ENCODE measurements at places on chromosomes 6 and 20. TPM values are rescaled to one million over a fixed set of nuclear protein-coding genes. Genes with fewer than 3 reads are reported as not detected.

Gene UCKL1
- 33.4 TPM for total RNA-seq

Gene PGBD1
- 7.9 TPM for total RNA-seq

Gene TTI1
- total RNA-seq, result 13.4 TPM

Gene GPSM3
- 10.2 TPM for total RNA-seq

DNA sequence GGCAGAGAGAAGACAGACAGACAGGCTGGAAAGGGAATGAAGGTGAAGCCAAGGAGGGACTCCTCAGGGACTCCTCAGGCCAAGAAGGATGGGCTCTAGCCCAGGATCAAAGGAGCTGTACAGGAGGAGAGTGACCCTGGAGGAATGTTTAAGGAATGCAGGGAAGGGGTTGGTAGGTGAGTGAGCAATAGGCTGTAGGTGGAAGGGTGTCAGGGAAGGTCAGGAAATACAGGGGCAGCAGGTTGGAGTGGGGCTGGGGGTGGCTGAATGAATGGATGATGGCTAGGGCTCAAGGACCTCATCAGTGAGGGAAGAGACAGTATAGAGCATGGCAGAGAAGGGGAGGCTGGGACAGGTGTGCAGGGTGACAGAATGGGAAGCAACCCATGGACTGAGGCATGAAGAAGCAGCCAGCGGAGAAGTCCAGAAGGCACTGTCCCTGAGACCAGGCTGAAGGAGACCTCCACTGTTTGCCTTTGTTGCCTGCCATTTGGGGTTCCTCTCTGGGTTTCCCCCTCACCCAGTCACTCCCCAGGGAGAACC, 13.2 kb downstream of the SYNGAP1 start:
- no peak overlapping the region for H3K27ac ChIP-seq
- H3K4me3 ChIP-seq, result no peak overlapping the region
- H3K27me3 ChIP-seq, result no peaks in the 10 kb centered on the region
- H3K4me1 ChIP-seq, result peaks cover 41% of the 10 kb centered on the region
- peaks cover 19% of the 10 kb centered on the region for H3K36me3 ChIP-seq
- DNase-seq, result no peak

DNA sequence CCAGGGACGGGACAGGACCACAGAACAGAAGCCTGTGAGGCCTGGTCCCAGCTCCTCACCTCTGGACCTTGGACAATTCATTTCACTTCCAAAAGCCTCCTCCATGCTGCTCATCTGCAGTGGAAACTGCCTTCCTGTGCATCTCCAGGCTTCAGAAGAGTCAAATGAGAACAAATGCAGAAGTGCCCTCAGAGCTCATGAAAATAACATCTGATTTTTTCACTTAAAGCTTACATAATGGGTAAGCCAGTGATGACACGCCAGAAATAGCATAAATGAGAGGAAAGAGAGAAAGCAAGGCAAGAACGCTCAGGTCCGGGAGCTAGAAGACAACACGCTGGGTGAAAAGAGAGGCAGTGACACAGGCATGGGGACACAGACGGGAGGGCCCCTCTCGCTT, 7.9 kb downstream of the CNKSR3 start:
- H3K27me3 ChIP-seq, result no peaks in the 10 kb centered on the region
- DNase-seq, result no peak
- peaks cover 3% of the 10 kb centered on the region for H3K4me1 ChIP-seq
- no peaks in the 10 kb centered on the region for H3K36me3 ChIP-seq

GRCh38 chr20:40650707-40651106, 38.3 kb downstream of the MAFB start:
- no peak for DNase-seq
- H3K4me1 ChIP-seq, result peaks cover 15% of the 10 kb centered on the region
- H3K27ac ChIP-seq, result no peak overlapping the region
- peaks cover 3% of the 10 kb centered on the region for H3K27me3 ChIP-seq
- no peak overlapping the region for H3K4me3 ChIP-seq
